ENCODE measurements at places on chromosomes 4 and X. TPM values are rescaled to one million over a fixed set of nuclear protein-coding genes. Genes with fewer than 3 reads are reported as not detected.

GRCh38 chr4:101155368-101155767, 192.0 kb downstream of the PPP3CA start:
- DNase-seq, result no peak

GRCh38 chr4:16466581-16466980, 240.3 kb upstream of the TAPT1 start:
- no peak for DNase-seq

SLITRK2 gene
- 0.28 TPM for total RNA-seq

- DNase-seq, result no peak
Measured at GRCh38 chr4:41160012-41160789, 54.1 kb downstream of the APBB2 start.

GYPB gene
- total RNA-seq, result 0.86 TPM

PRSS12 gene
- 0.23 TPM for total RNA-seq

DNA sequence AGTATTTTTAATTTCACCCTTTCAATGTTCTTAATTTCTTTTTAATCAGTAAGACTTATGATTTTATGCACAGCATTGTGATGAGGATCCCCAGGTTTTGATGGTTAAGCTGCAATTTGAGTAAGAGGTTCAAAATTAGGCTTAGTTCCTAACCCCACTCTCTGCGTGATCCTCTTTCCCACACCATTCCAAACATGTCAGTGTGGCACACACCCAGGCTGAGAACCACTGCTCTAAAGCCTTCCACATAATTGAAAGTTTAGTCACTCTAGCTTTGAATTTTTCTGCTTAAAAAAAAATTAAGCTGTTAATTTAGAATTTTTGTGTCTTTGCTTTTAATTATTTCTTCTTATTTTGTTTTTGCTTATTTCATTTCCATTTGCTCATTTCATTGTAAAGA, 68.8 kb upstream of the SLC7A11 start:
- DNase-seq, result no peak

GRCh38 chr4:84878090-84878489, 88.4 kb downstream of the WDFY3 start:
- DNase-seq, result no peak

DNA sequence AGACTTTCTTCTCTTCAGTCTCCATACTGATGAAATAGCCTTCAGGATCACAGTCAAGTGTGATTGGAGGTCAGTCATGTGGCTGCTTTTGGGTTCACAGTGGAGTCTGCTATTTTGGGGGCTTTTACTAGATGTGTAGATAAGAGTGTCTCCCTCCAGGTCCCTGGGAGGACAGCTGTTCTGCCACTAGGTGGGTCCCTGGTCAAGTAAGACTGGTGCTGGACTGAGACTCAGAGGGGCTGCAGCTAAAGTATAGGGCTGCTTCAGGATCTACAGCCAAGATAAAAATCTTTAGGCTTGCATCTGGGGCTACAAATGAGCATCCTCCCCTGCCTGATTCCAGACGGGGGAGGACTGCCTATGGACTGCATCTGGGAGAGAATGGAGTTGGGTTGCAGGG, 200.7 kb upstream of the ANKRD50 start:
- DNase-seq, result no peak

GRCh38 chrX:23575281-23575680, 92.0 kb upstream of the PRDX4 start:
- no peak for DNase-seq

- DNase-seq, result no peak
Measured at GRCh38 chr4:55337944-55338343, 8.1 kb upstream of the SRD5A3 start.

GRCh38 chrX:32126997-32127396, 1055.2 kb upstream of the FTHL17 start:
- no peak for DNase-seq

- DNase-seq, result no peak
Measured at GRCh38 chrX:13066391-13066790, 22.0 kb upstream of the FAM9C start.

IGFBP7 gene
- 1,930 TPM for total RNA-seq

GRCh38 chr4:60759518-60760245, 440.4 kb upstream of the ADGRL3 start:
- no peak for DNase-seq

- no peak for DNase-seq
Measured at GRCh38 chrX:7134981-7135380, 12.5 kb upstream of the STS start.

GRCh38 chr4:2441393-2442174, 22.8 kb downstream of the CFAP99 start:
- no peak for DNase-seq

DNA sequence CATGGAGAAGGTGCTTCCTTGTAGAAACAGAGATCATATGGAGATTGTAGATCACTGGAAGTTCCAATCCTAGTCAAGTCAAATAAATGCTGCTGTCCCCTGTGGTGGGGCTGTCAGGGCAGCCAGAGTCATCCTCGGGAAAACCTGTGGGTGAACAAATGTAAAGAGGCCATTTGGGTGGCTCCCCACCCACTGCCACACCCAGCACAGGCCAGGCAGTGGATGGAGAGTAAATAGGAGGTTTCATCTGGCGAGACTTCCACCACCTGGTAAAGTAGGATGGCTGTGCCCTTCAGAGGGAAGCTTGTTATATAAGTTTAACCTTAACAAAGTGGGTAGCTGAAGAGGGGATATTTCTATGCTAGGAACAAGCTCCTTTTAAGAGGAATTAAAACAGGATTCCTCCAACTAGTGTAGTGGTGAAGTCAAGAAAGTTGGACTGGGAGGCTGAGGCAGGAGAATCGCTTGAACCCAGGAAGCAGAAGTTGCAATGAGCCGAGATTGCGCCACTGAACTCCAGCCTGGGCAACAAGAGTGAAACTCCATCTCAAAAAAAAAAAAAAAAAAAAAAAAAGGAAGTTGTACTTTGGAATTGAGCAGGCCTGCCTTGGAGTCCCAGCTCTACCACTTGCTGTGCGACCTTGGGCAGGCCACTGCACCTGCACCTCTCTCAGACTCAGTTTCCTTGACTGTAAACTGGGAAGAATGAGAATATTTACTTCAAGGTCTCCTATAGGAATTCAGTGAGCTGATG, 273.7 kb downstream of the PTTG2 start:
- no peak for DNase-seq

CABS1 gene
- not detected for total RNA-seq

DNA sequence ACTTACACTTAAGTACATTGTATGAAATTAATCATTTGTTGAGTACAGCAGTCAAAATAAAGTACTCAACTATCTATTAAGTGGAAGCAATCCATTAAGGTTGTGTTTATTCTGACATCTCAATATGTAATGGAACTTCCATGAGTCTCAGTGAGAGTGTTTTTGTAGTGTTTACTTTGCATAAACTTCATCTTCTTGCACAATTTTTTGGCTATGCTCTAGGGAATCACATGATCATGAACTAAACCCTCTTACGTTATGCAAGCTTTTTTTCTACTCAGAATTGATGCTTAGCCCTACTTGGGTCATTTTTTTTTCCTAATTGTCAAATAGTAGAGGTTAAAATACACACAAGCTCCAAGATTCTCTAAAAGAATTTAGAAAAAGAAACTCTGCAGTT, 21.1 kb upstream of the PIGA start:
- DNase-seq, result no peak

FGF5 gene
- total RNA-seq, result not detected

DNA sequence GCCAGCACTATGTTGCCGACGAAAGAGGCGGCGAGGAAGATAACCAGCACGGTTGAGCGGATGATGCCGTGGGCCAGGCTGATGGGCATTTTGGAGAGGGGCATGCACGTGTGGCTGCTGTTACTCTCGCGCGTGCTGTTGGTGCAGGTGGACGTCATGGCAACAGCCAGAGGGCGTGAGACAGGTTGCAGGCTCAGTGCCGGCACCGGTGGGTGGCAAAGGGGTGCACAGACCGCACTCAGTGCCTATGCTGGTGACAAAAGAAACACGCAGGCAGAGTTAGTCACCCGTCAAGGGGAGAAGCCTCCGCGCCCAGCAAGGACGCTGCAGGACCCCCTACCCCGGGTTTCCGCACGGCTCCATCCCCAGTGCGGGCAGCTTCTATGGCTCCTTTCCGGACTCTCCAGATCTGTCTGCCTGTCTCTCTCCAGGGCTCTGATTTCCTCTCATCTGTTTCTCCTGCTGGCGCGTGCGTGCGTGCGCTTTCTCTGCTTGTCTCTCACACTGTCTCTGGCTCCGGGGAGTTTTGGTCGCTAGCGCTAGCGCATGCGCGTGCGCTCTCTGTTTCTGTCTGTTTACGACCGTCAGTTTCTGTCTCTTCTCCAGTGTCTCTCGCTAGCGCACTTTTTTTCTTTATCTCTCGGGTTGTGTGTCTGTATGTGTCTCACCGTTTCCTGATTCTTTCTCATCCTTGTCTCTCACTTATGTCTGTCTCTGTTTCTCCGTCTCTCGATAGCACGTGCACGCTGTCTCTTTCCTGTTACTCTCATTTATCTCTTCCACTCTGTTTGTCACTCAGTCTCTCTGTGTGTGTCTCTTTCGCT, 2.1 kb downstream of the GPR101 start:
- DNase-seq, result no peak

IDUA gene
- 29.0 TPM for total RNA-seq

DNA sequence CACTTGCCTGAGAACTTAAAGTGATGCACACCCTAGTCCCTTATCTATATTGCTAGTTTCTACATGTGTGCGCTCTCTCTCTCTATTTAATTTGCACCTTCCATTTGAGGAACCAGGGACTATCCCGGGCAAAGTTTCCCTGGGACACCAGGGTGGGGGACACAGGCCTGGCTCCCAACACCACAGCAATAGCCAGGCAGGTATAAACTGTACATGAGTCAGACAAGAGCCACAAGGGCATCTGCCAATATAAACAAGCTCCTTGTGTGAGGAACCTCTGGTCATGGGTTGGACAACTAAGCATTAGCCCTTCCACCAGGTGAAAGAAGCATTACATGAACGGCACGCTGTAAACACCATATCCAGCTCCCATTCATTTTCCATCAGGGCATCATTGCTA, 455.5 kb downstream of the STIM2 start:
- no peak for DNase-seq

DNA sequence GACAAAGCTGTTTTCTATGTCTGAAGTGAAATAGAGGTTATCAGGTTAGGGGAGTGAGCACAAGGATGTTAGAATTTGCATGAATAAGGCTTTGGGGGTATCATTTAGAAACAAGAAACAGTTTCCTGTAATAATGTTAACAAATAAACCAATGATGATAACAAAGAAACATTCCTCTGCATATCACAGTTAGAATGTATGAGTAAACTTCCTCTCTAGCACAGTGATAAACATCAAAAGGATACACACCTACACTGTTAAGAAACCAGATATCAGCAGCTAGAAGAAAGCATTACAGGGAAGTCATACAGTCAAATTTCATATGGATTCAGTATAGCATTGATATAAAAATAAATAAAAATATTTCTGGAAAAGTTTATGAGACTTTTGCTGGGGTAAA, 340.0 kb upstream of the MAGEB16 start:
- DNase-seq, result no peak

SPANXD gene
- not detected for total RNA-seq

DNA sequence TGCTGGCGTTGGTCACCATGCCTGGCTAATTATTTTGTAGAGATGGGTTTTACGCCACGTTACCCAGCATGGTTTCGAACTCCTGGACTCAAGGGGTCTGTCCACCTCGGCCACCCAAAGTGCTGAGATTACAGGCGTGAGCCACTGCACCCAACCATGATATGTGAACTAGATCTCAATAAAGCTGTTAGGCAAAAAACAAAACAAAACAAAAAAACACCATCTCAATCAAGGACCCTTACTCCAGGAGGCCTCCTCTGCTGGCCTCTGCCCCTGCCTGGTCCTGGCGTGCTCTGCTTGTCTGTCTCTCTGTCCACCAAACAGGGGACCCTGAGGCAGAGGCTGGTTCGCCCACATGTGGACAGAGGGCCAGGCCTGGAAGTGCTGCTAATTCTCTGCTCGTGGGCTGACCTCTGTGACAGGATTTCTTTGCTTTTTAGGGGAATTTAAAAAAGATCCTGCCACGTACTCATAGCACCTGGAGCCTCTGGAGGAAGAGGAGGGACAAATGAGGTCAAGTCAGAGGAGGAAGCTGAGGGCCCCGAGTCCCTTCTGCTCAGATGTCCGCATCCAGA, 32.7 kb upstream of the WFS1 start:
- peak; percentile 62 for DNase-seq

GRCh38 chrX:46255046-46255445, 290.2 kb downstream of the ZNF674 start:
- no peak for DNase-seq

LGI2 gene
- 52.3 TPM for total RNA-seq

OPHN1 gene
- 5.9 TPM for total RNA-seq

GRCh38 chr4:112973750-112974251, 75.7 kb upstream of the ANK2 start:
- no peak for DNase-seq

F9 gene
- total RNA-seq, result not detected

GRCh38 chr4:26001413-26001812, 87.4 kb downstream of the SMIM20 start:
- peak; percentile 15 for DNase-seq

STARD8 gene
- total RNA-seq, result 9.1 TPM

GRCh38 chr4:167779864-167780263, 312.5 kb upstream of the ANXA10 start:
- DNase-seq, result no peak

ADH6 gene
- not detected for total RNA-seq

DNA sequence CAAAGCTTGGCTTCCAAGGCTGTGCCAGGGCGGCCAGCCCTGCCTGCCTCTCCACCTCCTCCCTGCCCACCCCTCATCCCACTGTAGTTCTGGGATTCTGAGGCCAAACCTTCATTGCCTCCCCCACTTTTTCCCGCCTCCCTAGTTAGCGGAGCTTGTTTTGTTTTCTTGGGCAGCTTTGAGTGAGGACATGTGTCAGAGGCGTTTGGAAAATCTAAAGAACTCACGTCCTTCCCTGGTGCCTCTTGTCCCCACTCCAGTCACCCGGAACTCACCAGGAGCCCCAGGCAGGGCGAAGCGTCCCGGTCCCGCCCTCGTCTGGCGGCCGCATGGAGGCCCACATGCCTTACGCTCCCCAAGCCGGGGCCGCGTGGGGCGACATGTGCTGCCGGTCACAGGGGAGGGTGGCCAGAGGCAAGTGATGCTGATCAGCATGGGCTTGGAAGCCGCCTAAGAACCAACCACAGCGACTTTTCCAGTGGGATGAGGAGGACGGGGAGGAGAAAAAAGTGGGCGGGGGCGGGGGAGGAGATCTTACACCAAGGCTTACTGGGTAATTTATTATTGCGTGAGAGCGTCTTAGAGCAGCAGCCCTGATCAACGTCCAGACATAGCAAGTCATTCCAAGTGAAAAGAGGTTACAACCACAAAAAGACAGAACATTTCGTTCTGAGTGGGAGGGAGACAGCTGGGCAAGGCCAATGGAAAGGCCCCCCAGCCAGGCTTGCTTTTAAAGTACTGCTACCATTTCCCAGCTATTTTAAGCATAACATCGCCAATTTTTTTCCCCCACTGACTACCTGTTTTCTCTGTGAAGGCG, 48.5 kb downstream of the PRPS1 start:
- DNase-seq, result peak; percentile 97

GRCh38 chrX:140817943-140818342, 108.4 kb downstream of the LINC00632 start:
- no peak for DNase-seq
